ENCODE measurements at places on chromosomes 7 and 10. TPM values are rescaled to one million over a fixed set of nuclear protein-coding genes. Genes with fewer than 3 reads are reported as not detected.

AKR1C3 gene
- total RNA-seq = 22.6 TPM

TSPAN13 gene
- total RNA-seq = 5.3 TPM

VGF gene
- not detected for total RNA-seq

GATA3 gene
- total RNA-seq = 0.38 TPM

PDE6C gene
- total RNA-seq = not detected

CLCN1 gene
- not detected for total RNA-seq

SPDYE9 gene
- not detected for total RNA-seq

SAP25 gene
- 6.4 TPM for total RNA-seq

LRRC61 gene
- total RNA-seq = 27.1 TPM

EPHB4 gene
- total RNA-seq = 115 TPM

GRCh38 chr10:22477334-22478287, 132.3 kb downstream of the SPAG6 start:
- no peak overlapping the region for H3K27ac ChIP-seq
- H3K4me3 ChIP-seq = no peak overlapping the region
- no peak for DNase-seq
- H3K4me1 ChIP-seq = peaks cover 1% of the 10 kb centered on the region
- H3K36me3 ChIP-seq = no peaks in the 10 kb centered on the region
- H3K27me3 ChIP-seq = peaks cover 2% of the 10 kb centered on the region

DNA sequence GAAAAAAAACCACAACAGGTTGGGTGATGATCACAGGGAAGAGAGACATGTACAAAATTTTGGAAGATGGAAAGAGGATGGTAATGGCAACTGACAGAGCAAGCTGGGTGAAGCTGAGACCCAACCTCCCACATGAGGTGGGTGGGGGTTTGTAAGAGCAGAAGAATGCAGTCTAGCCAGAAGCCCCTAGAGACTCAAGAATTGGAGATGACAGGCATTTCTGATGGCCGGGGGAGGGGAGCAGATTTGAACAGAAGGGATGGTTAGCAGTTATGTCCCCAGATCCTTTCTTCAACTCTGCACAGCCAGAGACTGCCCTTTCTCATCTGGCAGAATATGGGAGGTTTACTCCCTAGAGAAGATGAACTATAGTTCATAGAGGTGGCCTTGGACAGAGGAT, 208.0 kb downstream of the GALNT17 start:
- H3K36me3 ChIP-seq = no peaks in the 10 kb centered on the region
- DNase-seq = no peak

GRCh38 chr10:87841186-87841585, 22.1 kb downstream of the KLLN start:
- no peaks in the 10 kb centered on the region for H3K27me3 ChIP-seq
- no peak for DNase-seq
- H3K27ac ChIP-seq = no peak overlapping the region
- H3K4me3 ChIP-seq = no peak overlapping the region

DNA sequence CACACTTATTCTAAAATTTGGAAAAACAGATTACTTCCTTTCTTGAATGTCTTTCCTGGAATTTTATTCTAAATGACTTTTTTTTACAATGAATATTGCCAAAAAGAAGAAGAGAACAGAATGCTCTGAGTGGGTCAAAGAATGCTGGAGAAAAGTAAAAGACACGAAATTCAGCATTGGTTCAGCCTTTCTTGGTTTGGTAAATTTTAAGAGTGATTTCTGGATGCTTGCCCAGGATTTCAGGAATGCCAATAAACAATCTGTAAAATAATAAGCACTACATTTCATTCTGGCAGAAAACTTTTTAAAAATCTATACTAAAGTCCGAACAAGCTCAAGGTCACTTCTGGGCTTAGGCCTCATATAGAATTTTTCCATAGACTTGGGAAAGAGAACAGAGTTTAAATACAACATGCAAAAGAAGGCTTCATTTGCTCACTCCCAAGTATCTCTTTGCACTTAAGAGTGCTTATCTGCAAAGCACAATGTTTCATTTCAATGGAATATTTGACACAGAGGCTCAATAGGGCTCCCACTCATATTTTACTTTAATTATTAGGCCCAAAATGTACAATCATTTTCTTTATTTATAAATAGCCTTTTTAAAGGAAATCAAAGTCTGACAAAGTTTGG, 359.5 kb upstream of the ANKRD30A start:
- no peaks in the 10 kb centered on the region for H3K27me3 ChIP-seq
- H3K27ac ChIP-seq = no peak overlapping the region
- H3K4me3 ChIP-seq = no peak overlapping the region
- no peaks in the 10 kb centered on the region for H3K36me3 ChIP-seq
- no peak for DNase-seq
- no peaks in the 10 kb centered on the region for H3K4me1 ChIP-seq

DNA sequence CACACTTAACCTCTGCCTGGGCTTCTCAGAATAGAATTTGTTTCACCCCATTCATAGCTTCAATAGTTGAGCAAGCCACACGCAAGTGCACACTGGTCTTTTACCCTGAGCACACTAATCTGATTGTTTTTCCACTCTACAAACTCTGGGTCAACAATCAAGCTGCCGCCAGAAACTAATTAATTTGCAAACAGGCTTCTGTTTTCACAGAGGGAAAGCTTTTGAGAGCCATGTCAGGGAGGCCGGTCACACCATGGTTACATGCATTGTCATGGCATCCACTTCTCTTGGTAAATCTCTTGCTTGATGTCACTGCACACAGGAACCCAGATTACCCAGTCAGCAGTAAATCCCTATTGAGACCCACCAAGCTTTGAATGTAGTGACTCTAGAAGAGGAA, 154.2 kb downstream of the SEMA3A start:
- H3K4me3 ChIP-seq = no peak overlapping the region
- H3K4me1 ChIP-seq = no peaks in the 10 kb centered on the region
- DNase-seq = no peak
- H3K27ac ChIP-seq = no peak overlapping the region

- peaks cover 33% of the 10 kb centered on the region for H3K4me1 ChIP-seq
- peak; percentile 67 for DNase-seq
- peak overlapping the region; percentile 73 for H3K27ac ChIP-seq
- no peaks in the 10 kb centered on the region for H3K36me3 ChIP-seq
- no peaks in the 10 kb centered on the region for H3K27me3 ChIP-seq
Measured at GRCh38 chr10:75430000-75430763, 1.2 kb upstream of the LRMDA start.

GRCh38 chr10:98446151-98446660, 529 bp downstream of the HPS1 start:
- H3K27me3 ChIP-seq = no peaks in the 10 kb centered on the region
- no peaks in the 10 kb centered on the region for H3K36me3 ChIP-seq
- peak overlapping the region; percentile 82 for H3K4me3 ChIP-seq
- DNase-seq = peak; percentile 65
- H3K4me1 ChIP-seq = peaks cover 4% of the 10 kb centered on the region

- no peaks in the 10 kb centered on the region for H3K36me3 ChIP-seq
- no peak for DNase-seq
- no peaks in the 10 kb centered on the region for H3K27me3 ChIP-seq
Measured at GRCh38 chr10:102603946-102604345, 40.3 kb upstream of the TRIM8 start.

DNA sequence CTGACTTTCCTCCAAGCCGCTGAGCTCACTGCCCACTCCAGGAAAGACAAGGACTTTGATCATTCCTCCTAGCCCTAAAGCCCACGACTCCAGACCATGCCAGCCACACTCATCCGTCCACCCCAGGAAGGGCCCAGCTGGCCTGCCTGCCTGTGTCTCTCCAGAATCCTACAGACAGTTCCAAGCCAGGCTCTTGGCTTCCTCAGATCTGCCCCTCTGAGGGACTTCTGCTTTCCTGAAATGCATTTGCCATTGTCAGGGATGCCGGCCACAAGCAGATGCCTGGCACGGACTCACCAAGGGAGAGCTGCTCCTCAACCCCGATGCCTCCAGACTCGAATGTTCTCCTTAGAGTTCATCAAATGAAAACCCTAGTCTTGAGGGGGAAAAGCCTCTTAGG, 155.8 kb downstream of the OAT start:
- H3K4me1 ChIP-seq = no peaks in the 10 kb centered on the region
- no peaks in the 10 kb centered on the region for H3K36me3 ChIP-seq
- H3K27me3 ChIP-seq = no peaks in the 10 kb centered on the region
- no peak overlapping the region for H3K4me3 ChIP-seq

GRCh38 chr7:72493850-72494661, 81.9 kb upstream of the CALN1 start:
- H3K27ac ChIP-seq = no peak overlapping the region
- H3K36me3 ChIP-seq = no peaks in the 10 kb centered on the region
- no peak for DNase-seq
- no peaks in the 10 kb centered on the region for H3K4me1 ChIP-seq
- no peaks in the 10 kb centered on the region for H3K27me3 ChIP-seq
- no peak overlapping the region for H3K4me3 ChIP-seq

DNA sequence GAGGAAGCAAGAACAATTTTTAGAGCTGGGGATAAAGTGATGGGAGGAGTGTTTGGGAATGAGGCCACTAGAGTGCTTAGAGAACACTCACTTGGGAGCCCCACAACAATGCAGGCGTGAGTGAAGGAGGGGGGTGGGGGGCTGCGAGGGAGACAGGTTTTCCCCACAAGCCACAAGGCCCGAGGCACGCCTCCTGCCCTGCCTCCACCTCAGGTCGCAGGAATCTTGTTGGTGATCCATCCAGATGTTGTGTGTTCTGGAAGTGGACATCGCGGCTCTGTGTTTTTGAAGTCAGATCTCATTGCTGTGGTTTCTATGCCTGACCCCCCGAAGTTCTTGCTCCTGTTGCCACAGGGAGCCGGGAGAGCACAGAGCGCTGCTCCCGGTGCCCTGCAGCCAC, 178.0 kb upstream of the BMPER start:
- DNase-seq = no peak
- no peaks in the 10 kb centered on the region for H3K4me1 ChIP-seq
- no peak overlapping the region for H3K4me3 ChIP-seq
- no peak overlapping the region for H3K27ac ChIP-seq
- no peaks in the 10 kb centered on the region for H3K27me3 ChIP-seq

- H3K4me1 ChIP-seq = no peaks in the 10 kb centered on the region
- H3K27me3 ChIP-seq = no peaks in the 10 kb centered on the region
- no peak for DNase-seq
- H3K36me3 ChIP-seq = no peaks in the 10 kb centered on the region
Measured at GRCh38 chr7:84533182-84533581, 338.6 kb upstream of the SEMA3A start.

DNA sequence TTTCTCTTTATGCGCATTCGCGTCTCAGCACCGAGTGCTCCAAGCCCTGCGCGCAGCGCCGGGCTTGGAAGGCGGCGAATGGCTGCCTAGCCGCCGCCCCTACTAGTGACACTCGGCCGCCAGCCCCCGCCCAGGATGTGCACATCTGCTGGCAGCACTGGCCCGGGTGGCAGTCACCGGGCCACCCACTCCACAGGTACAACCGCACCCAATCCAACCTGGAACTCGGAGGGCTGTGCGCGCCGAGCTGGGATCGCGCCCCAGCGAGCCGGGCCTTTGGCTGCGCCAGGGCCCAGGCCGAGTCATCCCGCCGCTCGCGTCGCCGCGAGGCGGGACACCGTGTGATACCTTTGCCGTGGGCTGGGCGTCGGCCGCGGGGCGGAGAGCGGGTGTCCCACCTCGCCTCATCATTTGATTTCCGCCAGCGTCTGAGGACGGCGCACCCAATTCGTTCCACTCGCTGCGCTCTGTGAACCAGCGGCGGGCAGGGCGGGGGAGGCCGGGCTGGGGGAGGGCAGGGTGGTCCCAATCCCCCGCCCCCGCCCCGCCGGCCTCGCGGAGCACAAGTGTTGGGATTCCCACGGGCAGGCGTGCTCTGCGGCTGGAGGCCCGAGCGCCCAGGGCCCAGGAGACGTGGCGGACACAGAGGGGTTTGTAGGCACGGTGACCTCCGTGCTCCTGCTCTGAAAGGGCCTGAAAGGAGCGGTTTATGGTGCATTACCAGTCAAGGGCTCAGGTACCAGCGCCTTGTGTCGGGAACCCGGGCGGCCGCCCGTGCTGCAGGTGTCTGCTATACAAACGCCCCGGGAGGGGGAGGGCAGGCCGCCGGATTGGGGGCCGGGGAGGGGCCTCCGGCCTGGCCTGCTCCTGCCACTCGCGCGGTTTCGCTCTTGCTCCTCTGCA, 17.8 kb upstream of the PTF1A start:
- H3K36me3 ChIP-seq = no peaks in the 10 kb centered on the region
- DNase-seq = no peak
- no peaks in the 10 kb centered on the region for H3K27me3 ChIP-seq
- H3K4me3 ChIP-seq = no peak overlapping the region
- H3K27ac ChIP-seq = no peak overlapping the region
- H3K4me1 ChIP-seq = no peaks in the 10 kb centered on the region

DNA sequence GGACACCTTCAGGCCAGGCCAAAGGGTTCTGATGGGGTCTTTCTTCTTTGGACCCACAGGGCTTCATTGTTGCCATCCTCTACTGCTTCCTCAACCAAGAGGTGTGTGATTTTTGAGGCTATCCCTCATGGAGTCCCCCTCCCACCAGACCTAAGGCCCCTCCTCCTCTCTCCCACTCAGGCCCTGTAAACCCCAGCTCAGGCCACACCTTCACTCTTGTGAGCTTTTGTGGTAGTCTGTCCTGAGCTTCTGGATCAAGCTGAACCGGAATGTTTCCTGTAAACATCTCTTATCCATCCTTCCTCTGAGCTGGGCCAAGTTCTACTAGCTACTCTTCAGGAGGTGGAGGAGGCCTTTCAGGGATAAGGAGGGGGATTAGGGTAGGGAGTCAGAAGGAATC, 13.5 kb downstream of the GHRHR start:
- H3K27me3 ChIP-seq = no peaks in the 10 kb centered on the region
- no peak overlapping the region for H3K4me3 ChIP-seq
- DNase-seq = no peak
- no peaks in the 10 kb centered on the region for H3K36me3 ChIP-seq
- H3K4me1 ChIP-seq = no peaks in the 10 kb centered on the region

- no peaks in the 10 kb centered on the region for H3K4me1 ChIP-seq
- H3K36me3 ChIP-seq = no peaks in the 10 kb centered on the region
- H3K4me3 ChIP-seq = no peak overlapping the region
- H3K27ac ChIP-seq = no peak overlapping the region
Measured at GRCh38 chr10:78600121-78600665, 468.6 kb upstream of the ZMIZ1 start.

Data from ovary (tissue), 10 donors.